Hematopoietic multipotent progenitor cell treated with erythropoietin and hydrocortisone succinate and interleukin-3 and kit ligand, for 17 days (in vitro differentiated cells): ENCODE measurements at places on chromosomes 16 and 17.

GRCh38 chr16:12903407-12904328 is 2.3 kb downstream of the SHISA9 start:
- DNase-seq: no peak

GRCh38 chr17:16419929-16420271 is 4.5 kb downstream of the TRPV2 start:
- DNase-seq: no peak

DNA sequence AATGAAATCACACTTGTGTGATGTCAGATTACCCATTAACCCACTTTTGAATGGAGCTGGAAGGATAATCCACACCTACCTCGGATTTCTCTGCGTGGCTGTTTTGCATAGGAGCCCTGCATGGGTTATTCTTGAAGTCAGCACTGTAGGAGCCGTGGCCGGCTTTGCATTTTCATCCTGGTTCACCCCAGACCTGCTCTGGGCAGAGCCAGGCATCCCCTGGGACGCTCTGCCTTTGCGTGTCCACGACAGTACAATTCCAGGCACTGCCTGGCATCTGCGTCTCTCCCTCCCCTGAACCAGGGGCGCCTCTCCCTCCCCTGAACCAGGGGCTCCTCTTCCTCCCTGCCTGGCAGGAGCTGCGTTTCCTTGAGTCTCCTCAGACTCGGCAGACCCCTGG is 29.7 kb upstream of the ZNF750 start:
- no peak for DNase-seq

GRCh38 chr16:85573696-85574641 is 39.2 kb upstream of the GSE1 start:
- DNase-seq: no peak

GRCh38 chr16:1279945-1280589 is 24.2 kb downstream of the TPSD1 start:
- DNase-seq: no peak

- no peak for DNase-seq
Observed at GRCh38 chr16:82016964-82017363, 5.7 kb upstream of the SDR42E1 start.
